Left forelimb (tissue), 1 donor: ENCODE measurements at places on chromosomes 6 and 20.

GRCh38 chr6:40587240-40588069 lies at the start of gene LRFN2:
Gene LRFN2 (minus strand): TSS chr6:40587364.
- DNase-seq, result peak; percentile 85

- peak; percentile 60 for DNase-seq
These were observed 7.0 kb upstream of the FOXF2 start for GRCh38 chr6:1382331-1382882.

DNA sequence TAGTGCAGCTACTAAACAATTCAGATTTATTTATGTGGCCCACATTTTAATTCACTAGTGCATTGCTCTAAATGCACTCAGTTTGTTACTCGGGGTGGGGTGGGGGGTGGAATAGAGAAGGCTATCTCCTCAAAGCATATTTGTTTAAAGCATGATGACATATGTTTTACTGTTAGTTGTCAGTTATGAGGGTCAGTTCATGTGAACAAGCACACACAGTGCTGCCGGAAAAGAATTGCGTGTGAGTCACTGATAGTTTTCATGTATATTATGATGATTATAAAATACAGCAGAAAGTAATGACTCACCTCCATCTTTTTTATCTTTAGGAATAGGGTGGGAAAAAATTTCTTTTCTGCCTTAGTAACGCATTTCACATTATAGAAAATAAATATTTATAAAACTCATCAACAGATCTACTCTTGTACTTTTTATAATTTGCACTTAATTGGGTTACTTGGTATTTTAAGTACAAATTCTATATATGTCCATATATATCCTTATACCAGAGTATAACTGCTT lies 42.2 kb upstream of the STXBP5 start:
- DNase-seq, result no peak

- no peak for DNase-seq
These were observed 85.3 kb downstream of the BCAS1 start for GRCh38 chr20:53985150-53985518.

DNA sequence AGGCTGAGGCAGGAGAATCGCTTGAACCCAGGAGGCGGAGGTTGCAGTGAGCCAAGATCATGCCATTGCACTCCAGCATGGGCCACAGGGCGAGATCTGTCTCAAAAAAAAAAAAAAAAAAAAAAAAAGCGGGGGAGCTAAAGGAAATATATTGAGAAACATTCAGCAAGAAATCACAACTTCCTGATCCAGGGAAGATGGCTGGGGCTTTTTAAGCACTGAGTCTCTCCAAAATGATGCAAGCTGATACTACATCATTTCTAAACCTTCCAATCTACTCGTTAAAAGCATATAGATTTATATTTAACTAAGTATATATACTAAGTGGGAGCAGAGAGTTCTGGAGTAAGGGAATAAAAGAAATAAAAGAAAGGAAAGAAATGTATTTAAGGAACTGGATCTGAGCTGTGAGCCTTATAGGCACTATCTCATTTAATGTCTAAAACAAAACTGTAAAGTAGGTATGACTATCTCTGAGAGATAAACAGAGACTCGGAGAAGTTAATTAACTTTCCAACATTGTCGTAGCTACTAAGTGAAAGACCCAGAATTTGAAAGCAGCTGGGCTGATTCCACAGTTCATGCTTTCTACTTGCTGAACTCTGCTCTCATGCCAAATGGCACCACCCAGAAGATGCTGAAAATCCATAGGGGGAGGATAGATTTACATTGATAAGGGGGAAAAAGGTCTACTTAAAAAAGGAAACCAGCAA lies 215.0 kb upstream of the MARCKS start:
- DNase-seq, result no peak

GRCh38 chr6:11120271-11121005 lies 8.9 kb upstream of the ERVFRD-1 start:
- no peak for DNase-seq

- DNase-seq, result no peak
These were observed 206.6 kb upstream of the MARCKS start for GRCh38 chr6:113650610-113650979.

- no peak for DNase-seq
These were observed 69.1 kb downstream of the ELOVL4 start for GRCh38 chr6:79878142-79878748.

- no peak for DNase-seq
These were observed at the start of gene SLC22A16 for GRCh38 chr6:110476046-110476849. Gene SLC22A16 (minus strand): TSS chr6:110476613. CDS start chr6:110476574, 39 bp downstream.

DNA sequence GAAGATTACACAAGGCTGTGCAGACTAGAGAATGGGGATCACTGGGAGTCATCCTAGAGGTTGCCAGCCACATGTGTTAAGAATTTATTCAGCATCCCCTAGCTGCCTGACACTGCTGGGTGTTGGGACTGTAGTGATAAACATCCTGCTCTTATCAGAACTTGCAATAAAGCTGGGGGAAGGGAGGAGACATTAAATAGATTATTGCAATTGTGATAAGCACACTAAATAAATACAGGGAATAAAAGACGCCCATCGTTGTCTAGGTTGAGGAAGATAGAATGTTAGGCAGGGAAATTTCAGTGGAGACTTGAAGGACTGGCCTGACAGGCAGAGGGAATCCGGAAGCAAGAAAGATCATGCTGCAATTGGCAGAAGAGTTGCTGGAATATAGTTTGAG lies 33.2 kb upstream of the TRAM2 start:
- DNase-seq, result no peak

- no peak for DNase-seq
These were observed 15.8 kb downstream of the HDDC2 start for GRCh38 chr6:125285936-125286335.

- no peak for DNase-seq
These were observed 36.4 kb upstream of the FAM83B start for GRCh38 chr6:54810147-54810546.

DNA sequence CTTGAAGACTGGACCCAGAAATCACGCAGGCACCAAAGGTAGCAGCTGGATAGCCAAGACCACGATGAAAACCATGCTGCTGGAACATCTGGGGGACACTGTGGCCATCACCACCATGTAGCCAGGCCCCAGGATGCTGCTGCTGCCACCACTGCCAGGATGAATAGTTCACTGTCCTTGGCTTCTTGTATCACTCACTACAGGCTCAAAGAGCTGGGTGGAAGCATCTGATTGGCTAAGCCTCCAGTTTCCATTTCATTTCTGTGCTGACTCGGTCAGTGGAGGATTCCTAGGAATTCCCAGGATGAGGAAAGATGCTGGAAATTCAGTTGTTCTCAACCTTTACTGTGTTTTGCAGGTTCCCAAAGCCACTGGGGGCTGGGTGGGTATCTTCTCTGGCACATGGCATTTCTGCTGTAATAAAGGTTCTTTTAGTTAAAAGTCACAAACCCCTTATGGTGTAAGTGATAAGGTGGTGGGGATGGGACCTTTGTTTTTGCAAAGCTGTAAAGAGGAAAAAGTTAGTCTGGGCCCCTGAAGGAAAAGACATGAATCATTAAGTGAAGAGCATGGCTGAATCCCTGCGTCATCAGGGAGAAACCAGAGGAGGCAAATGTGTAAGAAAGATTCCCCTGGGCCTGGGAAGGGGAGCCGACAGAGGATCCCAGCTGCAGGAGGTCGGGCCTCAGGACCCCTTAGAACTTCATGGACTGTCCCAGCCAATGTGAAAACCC lies 75.6 kb upstream of the RNF24 start:
- DNase-seq, result no peak

DNA sequence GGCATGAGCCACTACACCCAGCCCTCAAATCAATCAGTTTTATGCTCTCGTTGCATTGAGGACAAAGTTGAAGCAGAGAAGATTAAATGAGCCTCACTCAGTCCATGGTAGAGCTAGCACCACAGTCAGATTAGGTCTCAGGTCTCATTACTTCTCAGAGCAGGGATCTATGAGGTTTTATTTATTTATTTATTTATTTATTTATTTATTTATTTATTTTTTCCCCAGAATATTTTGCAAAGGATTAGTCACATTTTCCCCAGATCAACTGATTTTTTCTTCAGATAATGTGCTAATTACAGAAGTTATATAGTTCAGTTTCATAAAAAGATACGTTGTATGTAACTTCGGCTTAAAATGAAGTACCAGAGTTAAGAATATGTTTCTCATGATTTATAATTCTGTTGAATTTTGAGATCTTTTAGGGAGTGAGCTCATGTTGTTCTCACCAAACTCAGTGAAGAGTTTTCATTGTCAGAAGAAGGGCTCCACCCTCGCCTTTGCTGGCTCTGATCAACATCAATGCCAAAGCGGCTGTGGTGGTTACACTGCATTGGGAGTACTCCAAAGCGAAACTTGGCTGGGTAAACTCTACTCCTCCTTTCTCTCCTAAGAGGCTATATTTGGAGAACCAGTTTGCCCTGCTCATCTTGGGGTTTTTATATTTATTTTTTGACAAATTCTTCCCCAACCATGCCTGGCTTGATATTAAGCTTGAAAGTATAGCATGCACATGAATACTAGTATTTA lies 12.9 kb upstream of the ID4 start:
- no peak for DNase-seq

GRCh38 chr6:16821834-16822264 lies 60.6 kb upstream of the ATXN1 start:
- no peak for DNase-seq

DNA sequence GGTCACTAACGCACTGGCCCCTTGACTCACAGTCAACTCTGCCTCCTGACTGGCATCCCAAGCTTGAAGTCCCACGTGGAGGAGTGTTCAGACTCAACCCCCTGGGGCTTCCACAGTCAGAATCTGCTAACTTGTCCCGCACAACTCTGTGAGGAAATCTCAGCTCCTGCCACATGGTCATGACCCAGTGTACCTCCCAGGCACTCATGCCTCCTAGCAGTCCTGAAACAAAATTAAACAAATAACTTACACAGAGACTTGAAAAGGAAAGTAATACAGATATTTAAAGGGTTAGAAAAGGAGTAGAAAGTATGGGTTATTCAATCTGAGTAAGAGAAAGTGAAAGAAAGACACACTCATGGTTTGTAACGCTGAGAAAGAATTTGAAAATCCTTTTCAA lies 134.9 kb downstream of the GMDS start:
- no peak for DNase-seq

DNA sequence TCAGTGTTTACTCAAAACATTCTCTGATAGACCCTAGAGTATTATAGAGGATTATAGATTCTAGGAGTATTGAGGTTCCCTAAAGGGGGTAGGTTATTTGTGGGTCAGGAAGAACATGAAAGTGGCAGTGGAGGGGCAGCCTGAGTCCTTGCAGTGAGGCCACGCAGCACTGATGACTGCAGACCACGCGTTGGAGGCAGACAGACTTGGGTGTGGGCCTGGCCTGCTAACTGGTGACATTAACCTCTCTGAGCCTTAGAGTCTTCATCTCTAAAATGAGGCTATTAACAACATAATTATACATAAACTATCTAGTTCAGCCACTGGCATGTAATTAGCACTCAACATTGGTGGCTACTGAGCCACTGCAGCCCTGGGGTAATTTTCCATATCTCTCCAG lies 16.1 kb downstream of the MTCL3 start:
- DNase-seq, result no peak

DNA sequence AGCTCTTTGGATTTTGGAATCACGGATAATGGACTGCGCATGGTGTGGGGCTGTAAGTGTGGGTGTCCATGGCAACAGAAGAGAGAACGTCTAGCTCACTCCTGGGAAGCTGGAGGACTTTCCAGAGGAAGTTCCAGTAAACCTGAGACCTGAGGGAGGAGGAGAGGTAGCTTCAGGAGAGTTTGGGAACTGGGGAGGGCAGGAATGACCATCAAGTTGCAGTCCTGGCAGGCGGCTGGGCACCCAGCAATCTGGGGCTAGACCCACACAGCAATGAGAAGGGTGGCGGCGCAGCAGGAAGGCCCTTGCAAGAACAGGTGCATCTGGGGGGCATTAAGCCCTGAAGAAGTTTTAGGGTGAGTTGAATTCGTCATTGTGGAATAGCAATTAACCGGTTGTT lies 95.9 kb downstream of the FOXC1 start:
- no peak for DNase-seq

- no peak for DNase-seq
These were observed 24.5 kb downstream of the CST8 start for GRCh38 chr20:23515250-23515939.

GRCh38 chr6:39084506-39084905 lies 30.5 kb downstream of the SAYSD1 start:
- no peak for DNase-seq

- no peak for DNase-seq
These were observed 119.3 kb downstream of the MAP3K7 start for GRCh38 chr6:90467546-90467945.

- no peak for DNase-seq
These were observed 26.0 kb downstream of the MDN1 start for GRCh38 chr6:89793586-89793985.

DNA sequence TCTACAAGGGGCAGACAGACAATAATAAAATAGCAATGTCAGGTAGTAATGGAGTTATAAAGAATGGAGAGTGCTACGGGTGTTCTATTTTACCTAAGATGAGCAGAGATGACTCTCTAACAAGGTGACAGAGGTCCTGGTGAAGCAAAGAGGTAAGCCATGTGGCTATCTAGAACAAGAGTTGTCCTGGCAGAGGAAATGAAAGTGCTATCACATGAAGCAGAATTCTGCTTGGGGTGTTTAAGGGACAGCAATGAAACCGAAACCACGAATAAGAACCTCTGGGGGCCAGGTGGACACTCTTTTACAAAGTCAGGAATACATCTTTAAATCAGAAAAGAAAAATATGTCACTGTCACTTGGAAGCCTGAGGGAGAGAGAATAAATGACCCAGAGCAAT lies 37.9 kb upstream of the IRAK1BP1 start:
- no peak for DNase-seq

DNA sequence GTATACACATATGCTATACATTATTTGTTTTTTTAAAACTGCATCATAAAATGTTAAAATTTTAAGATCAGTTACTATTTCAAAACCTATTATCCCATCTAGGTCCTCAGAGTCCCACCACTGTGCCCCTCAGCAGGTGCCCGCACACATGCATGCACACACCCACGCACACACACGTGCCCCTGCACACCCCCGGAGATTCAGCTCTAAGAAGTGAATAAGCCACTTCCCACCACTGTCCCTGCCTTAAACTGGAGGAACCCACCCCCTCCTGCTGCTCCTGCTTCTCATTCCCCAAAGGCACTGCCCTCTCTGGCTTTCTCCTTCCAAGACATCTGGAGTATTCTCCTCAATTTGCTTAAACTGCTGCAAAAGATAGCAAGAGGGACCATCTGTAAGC lies 5.4 kb upstream of the FAM210B start:
- no peak for DNase-seq

DNA sequence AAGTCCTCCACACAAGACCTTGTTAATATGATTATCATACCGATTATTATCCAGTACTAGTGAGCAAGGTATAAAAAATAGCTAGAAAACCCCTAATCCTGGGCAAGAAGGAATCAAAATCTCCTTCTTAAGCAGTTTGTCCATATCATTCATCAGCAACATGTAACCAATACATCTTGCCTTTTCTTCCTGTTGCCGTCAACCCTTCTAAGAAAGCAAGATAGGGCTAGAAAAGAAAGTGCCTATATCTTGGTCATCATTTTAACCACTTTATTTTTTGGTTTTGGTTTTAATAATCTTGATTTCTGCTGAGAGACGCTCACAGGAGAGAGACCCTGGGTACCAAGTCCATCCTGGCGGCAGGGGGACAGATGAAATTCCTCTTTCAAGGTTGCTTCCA lies 27.2 kb upstream of the PREX1 start:
- no peak for DNase-seq

GRCh38 chr20:10495173-10495572 lies 60.1 kb downstream of the SLX4IP start:
- DNase-seq, result no peak
